EH (cell line): ENCODE measurements at places on chromosomes 2 and 18.

GRCh38 chr2:215794829-215795546, 218.4 kb downstream of the MREG start:
- no peak for DNase-seq

DNA sequence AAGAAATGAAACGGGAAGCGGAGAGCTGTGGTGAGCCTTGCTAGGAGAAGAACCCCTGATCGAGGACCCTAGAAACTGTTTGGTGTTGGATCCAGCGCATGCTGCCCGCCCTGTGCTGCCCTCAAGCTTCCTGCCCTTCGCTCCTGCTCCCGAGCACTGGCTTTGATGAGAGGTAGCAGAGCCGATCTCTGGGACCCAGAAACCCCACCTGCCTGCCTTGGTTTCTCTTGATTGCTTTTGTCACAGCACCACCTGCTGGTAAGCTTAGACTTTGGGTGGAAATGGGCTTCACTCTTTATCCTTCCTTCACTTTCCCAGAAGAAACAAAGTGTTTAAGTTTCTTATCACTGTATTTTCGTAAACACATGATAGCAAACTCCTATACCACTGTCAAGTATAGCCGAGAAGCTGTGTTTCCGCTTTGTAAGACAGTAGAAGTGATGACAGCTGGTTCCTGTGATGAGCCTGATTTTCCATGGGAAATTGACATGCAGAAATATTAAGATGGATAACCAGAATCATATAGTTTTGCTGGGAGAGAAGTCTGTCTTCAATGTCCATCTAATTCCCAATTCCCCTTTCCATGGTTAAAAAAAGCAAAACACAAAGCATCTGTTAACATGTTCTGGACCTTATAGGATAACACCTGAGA, 267.4 kb downstream of the PHLPP1 start:
- DNase-seq, result peak; percentile 55

GRCh38 chr2:11754700-11755015, 8.2 kb downstream of the LPIN1 start:
- no peak for DNase-seq

DNA sequence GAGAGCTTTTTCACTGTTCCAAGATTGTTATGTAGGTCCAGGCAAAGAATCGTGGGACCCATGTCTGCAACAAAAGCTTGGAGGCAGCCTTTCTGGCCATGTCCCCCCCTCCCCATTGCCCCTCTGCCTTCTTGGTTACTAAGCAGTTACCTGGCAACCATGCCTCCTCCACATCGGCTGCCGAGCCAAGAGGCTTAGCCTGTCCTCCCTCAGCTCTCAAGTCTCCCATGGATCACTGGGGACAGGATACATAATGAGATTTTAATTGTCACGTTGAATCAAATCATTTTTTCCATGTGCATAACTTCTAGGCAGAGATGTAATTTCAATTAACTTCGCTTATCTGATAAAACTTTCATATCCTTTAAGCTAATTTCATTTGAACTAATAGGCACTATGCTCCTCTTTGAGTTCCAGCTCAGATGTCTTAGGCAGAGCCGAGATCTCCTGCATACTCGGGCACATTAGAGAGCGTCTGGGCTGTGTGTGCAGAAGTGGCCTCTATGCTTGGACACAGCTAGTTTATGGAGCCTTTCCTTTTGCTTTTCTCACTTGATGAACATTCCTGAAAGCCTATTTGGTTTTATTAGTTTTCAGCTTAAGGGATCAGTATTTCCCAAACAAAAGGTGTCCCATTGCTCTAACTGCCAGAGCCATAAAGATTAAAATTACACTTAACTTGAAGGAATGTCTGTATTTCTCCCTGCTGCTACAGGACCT, 80.7 kb downstream of the LYPD1 start:
- no peak for DNase-seq

DNA sequence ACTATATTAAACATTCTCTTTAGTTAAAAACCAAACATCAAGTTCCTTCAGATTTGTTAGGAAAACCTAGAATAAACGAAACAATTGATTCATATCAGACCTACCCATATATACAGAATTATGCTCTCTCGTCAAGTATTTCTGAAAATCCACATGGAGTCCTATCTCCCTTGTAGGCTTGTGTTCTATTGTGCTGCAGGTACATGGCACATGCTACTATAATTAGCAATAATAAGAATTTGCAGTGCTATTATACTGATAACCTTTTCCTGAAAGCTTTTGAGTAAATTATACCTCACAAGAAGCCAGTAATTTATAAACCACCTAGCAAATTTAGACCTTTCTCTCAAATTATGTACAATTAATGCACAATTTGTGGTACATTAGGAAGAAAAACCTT, 158.6 kb upstream of the STK17B start:
- DNase-seq, result no peak

GRCh38 chr18:78992041-78993011, 12.7 kb downstream of the SALL3 start:
- no peak for DNase-seq

- peak; percentile 89 for DNase-seq
Observed at GRCh38 chr18:13447621-13448334, 229.2 kb downstream of the LDLRAD4 start.

GRCh38 chr2:27262379-27263286, at the start of gene SLC30A3:
SLC30A3 (minus strand) TSS chr2:27263047; CDS start chr2:27262906, 141 bp downstream.
- peak; percentile 56 for DNase-seq

DNA sequence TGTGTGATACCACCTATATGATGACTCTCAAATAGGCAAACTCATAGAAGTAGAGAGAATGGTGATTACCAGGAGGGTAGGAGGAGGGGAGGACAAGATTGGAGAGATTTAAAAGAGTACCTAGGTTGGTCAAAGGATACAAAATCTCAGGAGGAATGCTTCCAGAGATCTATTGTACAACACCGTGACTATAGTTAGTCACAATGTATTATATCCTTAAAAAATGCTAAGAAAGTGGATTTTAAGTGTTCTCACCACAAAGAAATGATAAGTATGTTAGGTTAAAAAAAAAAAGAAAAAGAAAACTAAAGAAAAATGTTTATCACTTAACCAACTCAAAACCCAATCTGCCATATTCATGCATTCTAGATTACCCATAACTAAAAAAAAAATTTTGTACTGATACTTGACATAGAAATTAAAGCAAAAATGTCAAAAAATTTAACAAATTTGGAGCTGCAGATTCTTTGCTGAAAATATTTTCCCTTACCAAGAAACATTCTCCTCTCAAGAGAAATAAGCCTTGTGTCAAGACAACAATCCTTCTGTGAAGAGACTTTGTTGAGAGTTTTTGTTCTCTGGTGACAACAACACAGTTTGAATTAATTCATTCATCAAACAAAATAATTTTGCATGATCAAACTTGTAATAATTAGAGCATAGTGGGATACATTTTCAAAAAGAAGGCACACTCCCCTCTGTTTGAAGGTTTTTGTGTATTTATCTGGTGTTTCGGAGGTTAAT, 213.1 kb downstream of the DNER start:
- DNase-seq, result peak; percentile 18

DNA sequence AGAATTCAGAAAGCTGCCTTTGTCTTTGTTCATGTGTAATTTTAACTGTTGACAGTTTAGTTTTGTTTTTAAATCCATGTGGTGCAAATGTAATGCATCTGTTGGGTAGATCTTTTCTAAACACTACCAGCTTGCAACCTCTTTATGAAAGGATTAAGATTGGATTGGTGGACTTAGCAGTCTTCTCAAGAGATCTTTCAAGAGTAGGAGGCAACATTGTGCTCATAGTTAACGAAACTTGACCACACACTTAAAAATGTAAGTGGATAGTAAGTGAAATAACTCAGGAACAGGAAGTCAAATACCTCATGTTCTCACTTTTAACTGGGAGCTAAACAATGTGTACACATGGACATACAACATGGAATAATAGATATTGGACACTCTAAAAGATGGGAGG, 579.0 kb downstream of the RIT2 start:
- DNase-seq, result no peak

DNA sequence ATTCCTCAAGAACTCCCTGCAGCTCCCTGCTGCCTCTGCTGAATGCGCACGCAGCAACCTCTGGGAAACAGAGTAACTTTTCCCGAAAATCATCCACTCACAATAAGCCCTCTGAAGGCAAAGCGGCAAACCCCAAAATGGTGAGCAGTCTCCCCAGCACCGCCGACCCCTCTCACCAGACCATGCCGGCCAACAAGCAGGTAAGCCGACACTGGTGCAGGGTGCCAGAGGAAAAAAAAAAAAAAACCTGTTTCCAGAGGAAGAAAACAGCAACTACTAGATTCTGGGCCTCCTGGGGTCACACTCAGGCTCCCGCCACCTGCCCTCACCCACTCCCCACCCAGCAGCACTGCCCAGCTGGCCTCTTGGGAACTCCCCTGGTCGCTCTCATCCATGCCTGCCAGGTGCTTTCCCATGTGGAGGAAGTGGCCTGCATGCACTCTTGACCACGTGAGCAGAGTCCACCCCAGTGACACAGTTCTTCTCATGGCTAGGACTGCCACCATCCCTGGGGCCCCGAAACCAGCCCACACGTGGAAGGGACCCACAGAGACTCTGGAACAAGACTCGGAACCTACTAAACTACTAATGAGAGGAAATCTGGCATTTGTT, 36.9 kb downstream of the KCTD18 start:
- DNase-seq, result no peak

GRCh38 chr18:1012775-1013174, 108.1 kb downstream of the ADCYAP1 start:
- no peak for DNase-seq

GRCh38 chr18:66211749-66212148, 392.1 kb downstream of the CDH19 start:
- no peak for DNase-seq

GRCh38 chr2:40654346-40654745, 202.5 kb upstream of the SLC8A1 start:
- DNase-seq, result no peak

- DNase-seq, result no peak
Observed at GRCh38 chr2:187549951-187550555, 4.2 kb downstream of the TFPI start.
